ENCODE measurements at places on chromosomes 12 and 14.

- no peak for DNase-seq
These were observed 12.2 kb downstream of the STAB2 start for GRCh38 chr12:103599274-103599673.

DNA sequence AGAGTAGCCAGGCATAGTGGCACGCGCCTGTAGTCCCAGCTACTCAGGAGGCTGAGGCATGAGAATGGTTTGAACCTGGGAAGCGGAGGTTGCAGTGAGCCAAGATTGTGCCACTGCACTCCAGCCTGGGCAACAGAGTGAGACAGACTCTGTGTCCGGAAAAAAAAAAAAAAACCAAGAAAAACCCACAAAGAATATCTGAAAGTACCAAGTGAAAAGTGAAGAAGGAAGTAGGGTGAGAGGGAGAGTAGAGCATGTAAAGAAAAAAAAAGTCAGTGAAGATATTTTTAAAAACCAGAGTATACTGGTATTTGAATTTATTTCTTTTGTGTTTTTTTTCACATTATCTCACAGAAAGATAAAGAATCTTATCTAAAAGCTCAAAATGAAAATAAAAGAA lies 43.3 kb upstream of the ISM2 start:
- DNase-seq, result no peak

- peak; percentile 67 for DNase-seq
These were observed 180.8 kb downstream of the ADCK1 start for GRCh38 chr14:77980475-77981321.

- no peak for DNase-seq
These were observed 400.7 kb downstream of the NUAK1 start for GRCh38 chr12:105738051-105738450.

- peak; percentile 21 for DNase-seq
These were observed 370 bp downstream of the HRK start for GRCh38 chr12:116880817-116881324.

DNA sequence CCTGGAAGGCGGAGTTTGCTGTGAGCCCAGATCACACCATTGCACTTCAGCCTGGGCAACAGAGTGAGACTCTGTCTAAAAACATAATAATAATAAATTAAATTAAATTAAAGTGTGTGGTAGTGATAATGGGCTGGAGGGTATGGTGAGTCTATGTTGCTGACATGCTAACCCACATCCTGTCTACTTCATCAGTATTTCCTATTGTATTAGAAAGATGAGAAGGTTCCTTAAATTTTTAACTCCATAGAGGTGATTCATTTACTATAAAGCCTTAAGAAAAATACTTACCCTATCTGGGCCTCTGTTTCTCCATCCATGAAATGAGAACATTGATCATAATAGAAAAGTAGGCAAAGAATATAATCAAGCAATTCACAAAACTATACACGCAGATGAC lies 280.5 kb downstream of the FBXL14 start:
- no peak for DNase-seq

GRCh38 chr12:131432532-131433260 lies 278.2 kb upstream of the SFSWAP start:
- DNase-seq, result no peak

- DNase-seq, result no peak
These were observed 21.7 kb upstream of the VPS37B start for GRCh38 chr12:122917507-122918121.

DNA sequence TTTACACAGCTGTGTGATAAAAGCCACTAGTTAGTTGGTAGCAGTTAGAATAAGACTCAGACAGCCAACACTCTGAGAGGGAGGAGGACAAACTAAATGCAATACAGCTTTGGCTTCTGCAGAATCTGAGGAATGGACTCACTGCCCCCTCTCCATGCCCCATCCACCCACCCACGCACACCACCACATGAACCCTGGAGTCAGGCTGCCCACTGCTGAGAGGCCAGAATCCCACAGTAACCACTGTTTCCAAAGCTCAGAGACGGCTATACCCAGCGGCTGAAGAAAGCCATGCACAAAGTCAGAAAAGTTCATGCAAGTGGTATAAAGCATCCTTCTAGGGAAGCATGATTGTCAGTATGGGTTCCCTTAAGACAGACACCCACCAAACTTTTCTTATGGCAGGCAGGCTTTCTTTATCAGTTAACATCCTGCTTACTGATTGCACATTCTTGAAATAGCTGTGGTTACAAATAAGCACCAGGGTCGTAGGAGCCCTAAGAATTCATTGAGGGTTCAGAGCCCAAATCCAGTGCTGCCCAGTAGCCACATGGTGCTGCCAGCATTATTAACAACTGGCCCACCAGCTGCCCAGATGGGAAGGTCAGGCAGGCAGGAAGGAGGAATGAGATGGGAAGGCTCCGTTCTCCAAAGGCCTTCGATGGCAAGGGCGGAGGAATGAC lies 61.5 kb downstream of the NT5DC3 start:
- DNase-seq, result no peak

DNA sequence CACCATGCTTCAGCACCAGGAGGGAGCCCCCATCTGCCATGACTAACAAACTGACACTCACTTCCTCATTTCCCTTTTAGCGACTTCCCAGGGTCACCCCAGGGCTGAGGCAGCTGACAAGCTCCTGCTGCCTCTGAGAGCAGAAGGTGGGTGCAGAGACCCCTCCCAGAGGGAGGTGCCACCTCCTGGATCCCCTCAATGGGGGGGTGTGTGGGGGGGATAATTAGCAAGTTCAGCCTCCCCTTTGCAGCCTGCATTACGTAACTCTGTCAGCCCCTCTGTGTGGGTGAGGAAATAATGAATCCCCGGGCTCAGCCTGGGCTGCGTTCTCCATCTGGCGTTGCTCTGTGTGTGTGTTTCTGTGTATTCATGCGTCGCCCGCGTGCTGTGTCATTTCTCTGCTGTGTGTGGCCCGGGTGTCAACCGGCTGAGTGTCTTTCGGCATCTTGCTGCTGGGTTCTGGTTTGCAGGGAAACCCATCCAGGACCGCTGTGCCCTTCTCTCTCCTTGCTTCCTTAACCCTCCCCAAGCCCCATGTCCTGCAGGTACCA lies 28.0 kb downstream of the NOS1 start:
- no peak for DNase-seq

DNA sequence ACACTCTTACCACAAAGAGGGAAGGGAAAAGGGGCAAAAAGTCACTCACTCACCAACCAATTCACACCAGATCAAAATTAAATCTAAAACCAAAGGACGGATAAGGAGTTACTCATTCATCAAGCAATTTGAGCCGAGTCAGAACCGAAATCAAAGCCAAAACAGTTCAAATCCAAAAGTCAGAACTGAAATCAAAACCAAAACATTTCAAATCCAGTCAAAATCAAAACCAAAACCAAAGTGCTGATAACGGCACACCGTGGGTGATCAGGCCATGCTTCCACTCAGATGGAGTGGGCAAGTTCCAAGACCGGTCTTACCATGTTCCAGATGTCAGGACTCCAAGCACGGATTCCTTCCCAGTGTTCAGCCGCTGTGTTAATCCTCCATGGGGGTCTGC lies 139.5 kb downstream of the SLC38A6 start:
- DNase-seq, result no peak

DNA sequence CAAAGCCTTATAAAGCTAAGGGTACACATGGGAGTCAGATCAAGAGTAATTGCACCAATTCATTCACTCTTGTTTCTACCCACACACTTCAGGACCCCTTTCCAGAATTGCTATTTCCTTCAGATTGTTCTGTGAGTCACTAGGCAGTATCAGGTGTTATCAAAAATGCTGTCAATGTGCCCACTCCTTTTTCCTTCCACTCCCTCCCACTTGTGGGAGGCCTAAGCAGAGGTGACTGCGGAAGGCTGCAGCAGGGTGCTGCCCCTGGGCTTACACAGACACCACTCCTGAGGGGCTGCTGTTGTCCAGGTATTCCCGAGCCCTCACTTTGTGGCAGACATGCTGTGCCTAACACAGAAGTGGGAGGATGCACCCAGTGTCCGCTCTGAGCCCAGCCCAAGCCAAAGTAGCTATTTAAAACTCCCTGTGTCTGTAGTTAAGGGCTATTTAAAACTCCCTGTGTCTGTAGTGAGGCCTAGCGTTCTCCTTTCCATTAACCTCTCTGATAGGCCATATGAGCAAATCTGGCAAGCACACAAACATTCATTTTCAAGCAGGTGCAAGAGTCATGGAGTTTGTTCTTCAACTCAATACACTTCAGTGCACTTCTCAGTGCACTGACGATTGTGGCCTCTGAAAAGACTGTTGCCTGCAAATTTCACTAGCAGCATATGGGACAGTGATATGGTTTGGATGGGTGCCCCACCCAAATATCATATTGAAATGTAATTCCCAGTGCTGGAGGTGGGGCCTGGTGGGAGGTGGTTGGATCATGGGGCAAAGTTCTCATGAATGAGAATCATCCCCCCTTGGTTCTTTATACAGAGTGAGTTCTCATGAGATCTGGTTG lies 117.8 kb downstream of the PHLDA1 start:
- DNase-seq, result no peak

DNA sequence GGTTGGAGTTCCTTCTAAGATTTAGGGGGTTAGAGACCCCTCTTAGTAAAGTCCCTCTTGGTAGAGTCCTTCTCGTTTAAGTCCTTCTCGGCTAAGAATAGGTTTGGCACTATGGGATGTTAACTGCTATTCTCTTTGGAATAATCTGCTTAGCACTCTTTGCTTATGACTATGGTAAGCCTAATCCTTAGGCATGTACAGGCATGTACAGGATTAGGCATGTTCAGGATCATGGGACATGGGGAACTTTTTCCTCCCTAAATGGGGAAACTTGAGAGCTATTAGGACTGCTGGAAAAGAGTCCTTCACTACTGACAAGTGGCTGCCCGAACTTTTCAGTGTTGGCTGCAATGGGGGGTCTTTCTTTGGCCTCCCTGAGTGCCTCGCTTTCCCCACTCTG lies 193.3 kb downstream of the TMEM117 start:
- DNase-seq, result no peak

GRCh38 chr12:9327320-9327719 lies 119.1 kb upstream of the PZP start:
- DNase-seq, result no peak

DNA sequence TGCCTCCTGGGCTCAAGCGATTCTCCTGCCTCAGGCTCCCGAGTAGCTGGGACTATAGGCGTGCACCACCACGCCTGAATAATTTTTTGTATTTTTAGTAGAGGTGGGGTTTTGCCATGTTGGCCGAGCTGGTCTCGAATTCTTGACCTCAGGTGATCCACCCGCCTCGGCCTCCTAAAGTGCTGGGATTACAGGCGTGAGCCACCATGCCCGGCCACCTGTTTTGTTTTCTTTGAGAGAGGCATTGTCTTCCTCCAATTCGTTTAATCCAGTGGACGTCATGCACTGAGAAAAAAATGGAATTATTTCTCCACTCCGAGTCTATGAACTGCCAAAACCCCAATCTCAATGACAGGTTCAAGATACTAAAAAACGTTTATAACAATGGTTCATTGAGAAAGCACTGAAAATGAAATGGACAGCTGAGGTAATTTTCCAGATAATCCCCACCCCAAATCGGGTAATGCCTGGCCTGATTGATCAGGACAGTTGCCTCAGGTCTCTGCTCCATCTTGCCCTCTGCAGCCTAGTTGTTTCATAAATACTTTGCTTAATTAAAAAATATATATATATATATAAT lies 132.7 kb upstream of the PARP11 start:
- DNase-seq, result no peak

- no peak for DNase-seq
These were observed 61.7 kb upstream of the RFLNA start for GRCh38 chr12:124233041-124233796.

DNA sequence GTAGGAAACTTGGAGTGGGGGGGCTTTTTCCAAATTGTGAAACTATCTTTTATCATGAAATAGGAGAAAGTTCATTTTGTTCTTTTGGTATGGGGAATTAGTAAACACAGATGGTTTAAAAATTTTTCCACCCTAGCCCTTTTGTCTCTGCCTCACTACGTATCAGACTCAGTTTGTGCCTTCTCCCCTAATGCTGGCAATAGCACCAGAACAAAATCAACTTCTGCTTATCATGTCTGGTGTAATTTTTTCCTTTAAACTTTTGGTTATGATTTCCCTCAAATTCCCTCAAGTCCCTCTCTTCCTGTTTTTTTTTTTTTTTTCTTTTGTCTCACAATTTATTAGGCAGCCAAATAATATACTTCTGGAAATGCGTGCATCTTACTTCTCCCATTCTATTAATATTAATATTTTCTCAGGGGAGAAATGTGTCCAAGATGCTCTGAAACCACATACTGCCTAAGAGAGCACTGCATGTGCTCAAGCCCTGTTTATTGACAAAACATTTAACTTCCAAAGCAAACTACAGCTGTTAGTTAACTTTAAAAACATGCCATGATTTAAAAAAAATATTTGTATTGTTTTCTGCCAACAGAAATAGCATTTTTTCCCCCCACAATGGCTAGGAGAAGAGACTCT lies 35.4 kb downstream of the TESPA1 start:
- DNase-seq, result no peak

DNA sequence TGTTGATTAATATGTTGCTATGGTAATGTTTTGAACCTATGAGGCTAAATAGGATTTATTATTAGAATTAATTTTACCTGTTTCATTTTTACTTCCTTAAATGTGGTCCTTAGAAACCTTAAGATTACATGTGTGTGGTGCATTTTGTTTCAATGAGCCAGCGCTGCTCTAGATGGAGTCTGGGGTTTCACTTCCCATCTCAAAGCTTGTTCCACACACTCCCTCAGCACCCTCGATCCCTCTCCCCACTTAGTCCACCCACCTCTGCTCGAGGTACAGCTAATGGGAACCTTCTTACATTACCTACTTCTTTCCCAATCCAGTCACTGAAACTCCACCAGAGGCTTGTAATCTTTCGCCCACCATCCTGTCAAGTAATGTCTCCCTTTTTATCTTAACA lies 205.2 kb downstream of the PAX9 start:
- no peak for DNase-seq

- DNase-seq, result no peak
These were observed 2.1 kb downstream of the BIN2 start for GRCh38 chr12:51321882-51322281.

DNA sequence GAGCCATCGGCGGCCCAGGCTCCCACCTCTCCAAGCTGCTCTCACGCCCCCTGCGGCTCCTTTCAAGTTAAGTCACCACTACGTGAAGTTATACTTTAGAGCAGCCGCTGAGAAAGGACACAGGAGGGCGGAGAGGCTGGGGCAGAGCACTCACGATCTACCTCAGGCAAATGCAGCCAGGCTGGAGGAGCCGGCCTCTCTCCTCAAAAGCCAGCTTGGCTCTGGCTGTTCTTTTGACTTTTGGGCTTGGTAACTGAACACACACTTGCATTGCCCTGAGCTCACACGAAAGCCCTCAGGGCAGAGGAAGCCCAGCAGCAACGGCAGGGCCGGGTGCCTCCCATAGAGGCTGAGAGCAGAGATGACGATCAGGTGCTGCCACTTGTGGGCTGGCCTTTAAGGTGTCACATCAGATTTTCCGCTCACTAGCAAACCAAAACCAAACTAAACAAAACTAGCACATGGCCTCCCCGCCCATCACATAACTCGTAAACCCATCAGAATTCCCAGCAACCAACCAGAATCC lies 75.2 kb downstream of the PITPNM2 start:
- DNase-seq, result peak; percentile 58

- DNase-seq, result no peak
These were observed 29.0 kb downstream of the CDK17 start for GRCh38 chr12:96371138-96371789.

GRCh38 chr12:106585521-106586277 lies 2.9 kb downstream of the RFX4 start:
- no peak for DNase-seq

All from DMS153 (cell line).